ENCODE measurements at places on chromosomes 6 and 20.

DNA sequence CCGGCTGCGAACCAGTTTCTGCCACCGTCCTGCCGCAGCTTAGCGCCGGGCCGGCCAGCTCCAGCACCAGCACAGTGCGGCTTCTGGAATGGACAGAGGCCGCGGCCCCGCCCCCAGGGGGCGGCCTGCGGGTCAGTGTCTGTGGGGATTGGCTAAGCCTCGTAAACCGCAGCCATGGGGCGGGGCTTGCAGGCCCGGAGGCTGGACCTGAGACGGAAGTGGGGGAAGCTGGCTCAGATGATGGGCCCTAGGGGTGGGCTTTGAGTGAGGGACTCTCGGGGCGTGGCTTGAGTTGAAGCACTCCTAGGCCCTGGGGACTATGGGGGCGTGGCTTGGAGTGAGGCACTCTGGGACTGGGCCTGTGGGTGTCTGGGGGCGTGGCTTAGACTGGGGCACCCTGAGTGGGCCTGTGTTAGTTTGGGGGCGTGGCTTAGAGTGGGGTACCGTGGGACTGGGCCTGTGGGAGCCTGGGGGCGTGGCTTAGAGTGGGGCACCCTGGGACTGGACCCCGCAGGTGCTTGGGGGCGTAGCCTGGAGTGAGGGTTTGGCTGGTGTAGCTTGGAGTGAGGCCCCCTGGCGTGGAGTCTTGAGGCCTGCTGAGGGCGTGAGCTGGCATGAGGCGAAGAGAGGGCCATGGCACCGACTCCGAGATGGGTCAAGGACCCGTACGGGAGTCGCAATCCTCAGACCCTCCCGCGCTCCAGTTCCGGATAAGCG lies 6.6 kb downstream of the L3MBTL1 start:
- DNase-seq, result peak; percentile 98

GRCh38 chr20:17732907-17733521 lies 33.2 kb downstream of the BANF2 start:
- no peak for DNase-seq

DNA sequence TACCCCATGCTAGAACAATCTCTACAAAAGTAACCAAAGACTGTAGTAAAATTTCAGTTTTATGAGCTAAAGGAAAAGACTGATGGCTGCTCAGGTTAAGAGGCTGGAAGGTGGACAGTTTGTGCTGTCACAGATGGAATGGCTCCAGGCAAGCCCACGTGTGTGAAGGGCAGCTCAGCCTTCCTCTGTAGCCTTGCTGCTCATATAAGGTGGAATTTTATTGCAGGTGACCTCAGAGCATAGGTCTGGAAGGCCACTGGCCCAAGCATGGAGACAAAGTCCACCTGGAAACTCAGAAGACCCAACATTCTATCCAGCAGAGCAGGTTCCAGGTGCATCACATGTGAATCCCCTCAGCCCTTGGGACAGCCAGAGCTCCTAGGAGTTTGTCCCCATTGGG lies 53.6 kb downstream of the KAT14 start:
- no peak for DNase-seq

- no peak for DNase-seq
Observed at GRCh38 chr6:132210886-132211563, 190.2 kb downstream of the MOXD1 start.

- DNase-seq, result peak; percentile 77
Observed at GRCh38 chr6:150891888-150892485, 26.5 kb downstream of the MTHFD1L start.
